ENCODE measurements at places on chromosomes 3 and 15. TPM values are rescaled to one million over a fixed set of nuclear protein-coding genes. Genes with fewer than 3 reads are reported as not detected.
A peak's percentile ranks its signal among the peaks of the same experiment; 100 is the strongest.

Gene SPATA12
- not detected for total RNA-seq

Gene CFAP91
- 3.7 TPM for total RNA-seq

GRCh38 chr3:97721446-97721845 lies 43.1 kb upstream of the ARL6 start:
- no peak for DNase-seq
- H3K27me3 ChIP-seq = no peaks in the 10 kb centered on the region
- no peak overlapping the region for H3K27ac ChIP-seq
- no peak overlapping the region for H3K4me3 ChIP-seq
- no peaks in the 10 kb centered on the region for H3K4me1 ChIP-seq

- H3K36me3 ChIP-seq = no peaks in the 10 kb centered on the region
- DNase-seq = no peak
- H3K27me3 ChIP-seq = no peaks in the 10 kb centered on the region
- peaks cover 33% of the 10 kb centered on the region for H3K4me1 ChIP-seq
- H3K4me3 ChIP-seq = no peak overlapping the region
- peak overlapping the region; percentile 45 for H3K27ac ChIP-seq
Measured at GRCh38 chr3:12222775-12223485, 64.2 kb upstream of the TIMP4 start.

- H3K4me3 ChIP-seq = no peak overlapping the region
- H3K36me3 ChIP-seq = no peaks in the 10 kb centered on the region
- H3K27me3 ChIP-seq = no peaks in the 10 kb centered on the region
- peaks cover 11% of the 10 kb centered on the region for H3K4me1 ChIP-seq
Measured at GRCh38 chr15:93477188-93477587, 388.2 kb upstream of the RGMA start.

GRCh38 chr3:56887402-56888025 lies 85.8 kb upstream of the ARHGEF3 start:
- H3K27ac ChIP-seq = no peak overlapping the region
- H3K4me1 ChIP-seq = peaks cover 13% of the 10 kb centered on the region
- H3K27me3 ChIP-seq = no peaks in the 10 kb centered on the region
- no peak for DNase-seq

DNA sequence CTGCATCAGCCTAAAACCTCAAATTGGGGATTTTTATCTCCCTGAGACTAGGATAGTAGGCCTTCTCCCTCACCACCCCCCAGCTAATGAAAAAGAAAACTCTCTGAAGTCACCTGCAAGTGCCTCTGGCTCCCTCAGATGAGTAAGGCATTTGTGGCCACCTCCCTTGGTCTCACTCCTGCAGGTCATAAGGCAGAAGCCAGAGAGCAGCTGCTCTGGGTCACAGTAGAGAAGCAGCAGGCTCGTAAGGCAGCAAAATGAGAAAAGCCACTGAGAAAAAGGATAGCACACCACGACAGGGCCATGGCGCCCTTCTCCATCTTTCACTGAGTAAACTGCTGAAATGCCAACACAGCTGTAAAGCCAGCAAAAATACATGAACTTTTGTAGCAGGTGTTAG lies 296.7 kb upstream of the DPH6 start:
- H3K27me3 ChIP-seq = no peaks in the 10 kb centered on the region
- H3K4me3 ChIP-seq = no peak overlapping the region
- H3K36me3 ChIP-seq = no peaks in the 10 kb centered on the region
- DNase-seq = no peak
- no peaks in the 10 kb centered on the region for H3K4me1 ChIP-seq

- no peaks in the 10 kb centered on the region for H3K4me1 ChIP-seq
- no peak for DNase-seq
- no peak overlapping the region for H3K4me3 ChIP-seq
- no peaks in the 10 kb centered on the region for H3K27me3 ChIP-seq
Measured at GRCh38 chr3:186651678-186652215, 11.5 kb downstream of the FETUB start.

DNA sequence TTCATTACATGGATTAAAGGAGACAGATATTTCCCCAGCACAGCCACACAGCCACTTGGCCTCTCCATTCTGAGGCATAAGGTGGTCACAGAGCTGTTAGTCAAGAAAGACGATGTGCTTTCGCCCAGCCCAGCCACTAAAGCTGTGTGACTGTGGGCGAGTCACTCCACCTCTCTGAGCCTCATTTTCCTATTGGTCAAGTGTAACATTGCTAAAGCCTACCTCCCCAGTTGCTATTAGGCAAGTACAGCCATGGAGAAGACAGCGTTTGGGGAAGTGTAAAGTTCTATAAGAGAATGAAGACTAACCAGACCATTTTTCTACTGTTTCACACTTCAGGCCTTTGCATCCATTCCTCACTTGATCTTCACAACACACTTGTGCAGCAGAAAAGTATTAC lies 24.1 kb downstream of the TMEM40 start:
- H3K4me1 ChIP-seq = no peaks in the 10 kb centered on the region
- H3K4me3 ChIP-seq = no peak overlapping the region
- H3K27me3 ChIP-seq = no peaks in the 10 kb centered on the region
- DNase-seq = no peak
- no peaks in the 10 kb centered on the region for H3K36me3 ChIP-seq
- no peak overlapping the region for H3K27ac ChIP-seq

DNA sequence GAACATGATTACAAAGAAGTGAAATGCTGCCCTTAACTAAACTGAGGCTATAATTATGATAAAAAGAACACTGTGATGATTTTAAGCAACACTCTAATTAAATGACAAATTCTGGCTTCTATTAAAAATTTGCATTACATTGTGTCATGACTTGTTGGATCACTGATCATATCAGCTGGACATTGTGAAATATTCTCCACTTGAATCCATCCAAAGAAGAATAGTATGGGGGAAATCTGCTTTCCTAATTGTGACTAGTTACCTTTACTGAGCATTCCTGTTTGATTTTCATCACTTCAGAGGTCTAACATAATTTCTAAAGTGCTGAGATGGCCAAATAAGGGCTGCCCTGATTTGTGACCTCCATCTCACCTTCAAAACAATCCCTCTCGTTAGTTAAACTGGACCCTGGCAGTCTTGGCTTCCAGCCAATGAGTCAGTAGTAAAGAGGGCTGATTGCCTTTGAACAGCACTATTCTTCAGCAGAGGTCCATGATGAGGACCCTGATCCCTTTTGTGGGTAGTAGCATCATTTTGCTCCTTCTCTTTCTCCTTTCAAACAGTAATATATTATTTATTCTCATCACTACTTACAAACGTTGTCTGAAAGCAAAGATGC lies 53.5 kb upstream of the LEKR1 start:
- no peaks in the 10 kb centered on the region for H3K27me3 ChIP-seq
- peak; percentile 30 for DNase-seq
- no peak overlapping the region for H3K27ac ChIP-seq
- H3K36me3 ChIP-seq = no peaks in the 10 kb centered on the region
- H3K4me3 ChIP-seq = no peak overlapping the region

DNA sequence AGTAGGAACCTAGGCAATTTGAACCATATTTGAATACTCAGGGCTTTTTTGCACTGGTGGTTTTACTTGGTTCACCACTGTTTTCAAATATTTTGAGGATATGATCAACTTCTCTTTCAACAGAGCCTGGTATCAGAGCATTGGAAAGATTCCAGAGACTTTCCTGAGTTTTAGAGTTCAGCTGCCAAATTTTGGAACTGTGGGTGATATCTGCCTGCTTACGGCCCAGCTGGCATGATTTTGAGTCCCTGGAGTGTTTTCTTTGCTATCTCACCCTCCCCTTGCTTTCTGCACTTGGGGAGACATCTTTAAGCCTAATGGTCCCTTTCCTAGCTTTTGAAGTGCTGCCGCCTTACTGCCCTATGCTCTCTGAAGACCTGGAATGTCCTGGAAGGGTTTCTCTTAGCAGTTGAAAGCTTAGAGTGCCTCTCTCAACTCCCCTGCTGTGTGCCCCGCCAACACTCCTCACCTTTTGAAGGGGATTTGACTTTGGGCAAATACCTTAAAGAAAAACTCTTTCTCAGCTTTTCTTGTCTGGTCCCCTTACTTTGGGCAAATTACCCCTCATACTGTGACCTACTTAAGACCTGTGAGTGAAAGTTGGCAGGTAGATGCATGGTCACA lies 539.1 kb downstream of the MFSD1 start:
- H3K36me3 ChIP-seq = no peaks in the 10 kb centered on the region
- H3K4me1 ChIP-seq = no peaks in the 10 kb centered on the region
- DNase-seq = no peak
- no peak overlapping the region for H3K4me3 ChIP-seq
- H3K27me3 ChIP-seq = no peaks in the 10 kb centered on the region
- no peak overlapping the region for H3K27ac ChIP-seq

Data from stomach (tissue), 19 donors.